ENCODE measurements at places on chromosomes 5 and 9.

DNA sequence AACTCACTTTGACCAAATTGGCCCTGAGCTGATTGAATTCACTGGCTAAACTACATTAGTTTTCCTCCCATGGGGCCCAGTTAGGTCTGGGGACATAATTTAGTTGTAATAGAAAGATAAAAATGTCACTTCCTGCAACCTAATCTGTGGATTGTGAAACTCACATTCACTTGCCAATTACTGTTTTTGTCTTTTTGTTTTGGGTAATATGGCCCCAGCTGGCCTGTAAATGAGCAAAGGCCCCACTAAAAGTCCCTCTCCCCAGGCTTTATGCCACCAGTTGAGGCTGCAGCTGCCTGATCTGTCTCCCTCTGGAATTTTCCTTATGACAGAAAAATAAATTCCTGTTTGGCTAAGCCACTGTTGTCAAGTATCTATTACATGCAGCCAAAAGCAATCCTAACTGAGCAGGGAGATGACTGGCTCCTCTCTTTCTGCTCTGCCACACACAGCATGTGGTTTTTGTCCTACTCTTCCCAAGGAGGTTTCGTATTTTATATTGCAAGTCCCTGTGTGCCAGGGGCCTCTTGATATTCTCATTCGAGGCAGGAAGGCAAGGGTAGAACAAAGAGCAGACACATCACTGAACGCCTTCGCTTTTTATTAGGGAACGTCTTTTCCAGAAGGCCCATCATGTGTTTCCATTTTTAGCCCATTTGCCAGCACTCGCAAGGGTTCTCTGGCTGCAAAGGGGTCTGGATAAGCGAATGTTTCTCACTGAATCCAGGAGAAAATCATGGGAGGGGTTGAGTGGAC lies 24.1 kb upstream of the SLC25A48 start:
- no peak for DNase-seq

DNA sequence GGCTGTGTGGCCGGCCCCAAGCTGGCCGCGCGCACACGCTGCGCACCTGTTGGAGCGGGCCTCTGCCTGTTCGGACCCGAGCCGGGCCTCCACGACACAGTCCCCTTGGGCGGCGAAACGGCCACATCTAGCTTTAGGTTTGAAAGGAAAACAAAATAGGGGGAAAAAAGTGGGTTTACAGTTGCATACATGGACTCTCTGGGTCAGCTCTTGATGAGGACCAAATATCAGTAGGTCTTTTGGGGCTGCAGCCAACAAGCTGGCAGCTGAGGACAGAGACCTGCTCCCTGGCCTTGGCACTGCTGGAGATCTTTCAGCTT lies 20.7 kb downstream of the IGIP start:
- DNase-seq, result no peak

DNA sequence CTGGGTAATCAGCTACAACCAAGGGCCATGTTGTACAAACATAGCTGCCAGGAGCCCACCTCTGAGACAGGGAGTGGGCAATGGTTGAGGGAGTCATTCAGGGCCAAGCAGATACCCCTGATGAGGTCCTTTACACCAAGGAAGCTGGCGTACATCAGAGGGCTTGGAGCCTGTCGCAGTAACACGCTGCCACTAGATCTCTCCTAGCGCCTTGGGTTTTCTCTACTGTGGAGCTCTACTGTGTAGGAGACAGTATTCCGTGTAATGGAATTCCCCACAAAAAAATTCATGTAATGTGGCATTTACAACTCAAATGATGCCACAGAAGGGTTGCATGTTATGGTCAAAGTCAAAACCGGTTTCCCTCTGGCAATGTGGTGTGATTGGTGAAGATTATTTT lies 41.4 kb upstream of the CRB2 start:
- DNase-seq, result no peak

DNA sequence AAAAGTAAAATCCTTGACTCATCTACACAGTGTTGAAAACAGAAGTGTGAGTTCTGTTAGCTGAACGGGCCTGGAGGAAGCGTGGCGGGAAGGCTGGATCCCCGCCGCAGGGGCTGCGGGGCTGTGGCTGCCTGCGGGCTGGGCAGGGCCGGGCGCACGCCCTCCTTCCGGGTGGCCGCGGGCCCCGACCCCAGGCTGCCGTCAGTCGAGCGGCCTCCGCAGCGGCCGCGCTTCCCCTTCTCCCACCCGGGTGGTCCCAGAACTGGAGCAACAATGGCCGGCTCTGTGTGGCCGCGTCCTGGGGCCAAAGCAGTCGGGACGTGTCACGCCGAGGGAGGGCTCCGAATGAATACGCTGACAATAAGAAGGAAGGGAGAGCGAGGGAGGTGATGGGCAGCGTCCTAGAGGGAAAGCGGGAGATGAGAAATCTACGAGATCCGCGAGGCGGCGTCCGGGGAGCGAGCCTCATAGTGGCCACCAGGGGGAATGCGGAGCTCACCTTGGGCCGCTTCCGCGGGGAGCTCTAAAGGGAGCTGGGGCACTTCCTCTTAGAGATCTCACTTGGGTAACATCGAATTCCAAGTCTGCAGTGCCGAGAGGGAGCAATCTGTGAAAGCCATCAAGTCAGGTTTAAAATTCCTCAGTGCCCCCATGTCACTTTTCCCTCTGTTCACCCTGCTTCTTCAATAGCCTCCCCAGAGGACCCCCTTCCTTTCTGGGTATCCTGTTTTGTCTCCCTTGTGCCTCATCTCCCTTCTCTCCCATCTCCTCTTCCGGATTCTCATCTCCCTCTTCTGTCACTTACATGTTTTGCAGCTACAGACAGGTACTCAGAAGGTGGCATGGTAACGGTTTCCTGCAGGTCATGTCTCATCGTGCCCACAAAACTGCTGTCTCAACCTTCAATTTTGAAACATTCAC lies 83.9 kb downstream of the SLC1A3 start:
- DNase-seq, result peak; percentile 76

DNA sequence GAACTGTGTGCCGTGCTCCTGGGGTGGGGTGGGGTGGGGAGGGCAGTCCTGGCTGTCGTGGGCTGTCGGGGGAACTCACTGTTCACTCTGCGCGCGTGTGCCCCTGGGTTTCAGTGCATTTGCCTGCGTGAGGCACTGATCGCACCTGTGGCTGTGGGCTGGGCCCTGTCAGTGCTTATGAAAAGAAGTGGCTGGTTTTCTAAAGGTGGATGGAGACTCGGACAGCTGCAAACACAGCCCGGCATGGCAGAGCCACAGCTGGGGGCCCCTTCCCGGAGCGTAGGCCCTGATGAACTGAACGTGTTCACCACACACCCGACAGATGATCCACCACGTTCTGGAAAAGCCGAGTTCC lies 42.7 kb downstream of the NKD2 start:
- no peak for DNase-seq

DNA sequence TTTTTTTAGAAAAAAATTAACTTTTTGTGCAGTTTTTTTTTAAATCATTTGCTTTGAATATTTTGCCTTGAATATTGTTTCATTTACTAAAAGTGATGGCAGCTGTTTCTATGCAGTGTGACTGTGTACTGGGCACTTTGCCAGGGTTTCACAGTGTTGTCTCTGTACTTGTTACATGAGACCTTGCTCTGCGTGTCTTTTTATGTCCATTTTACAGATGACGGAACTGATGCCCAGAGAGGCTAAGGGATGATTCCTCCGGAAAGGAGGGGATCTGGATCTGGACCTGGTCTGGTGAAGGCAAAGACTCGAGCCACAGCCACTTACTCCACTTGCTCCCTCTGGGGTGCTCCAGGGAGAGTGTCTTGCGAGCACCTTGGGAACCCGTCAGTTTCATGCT lies 124.8 kb upstream of the PTCH1 start:
- DNase-seq, result no peak

DNA sequence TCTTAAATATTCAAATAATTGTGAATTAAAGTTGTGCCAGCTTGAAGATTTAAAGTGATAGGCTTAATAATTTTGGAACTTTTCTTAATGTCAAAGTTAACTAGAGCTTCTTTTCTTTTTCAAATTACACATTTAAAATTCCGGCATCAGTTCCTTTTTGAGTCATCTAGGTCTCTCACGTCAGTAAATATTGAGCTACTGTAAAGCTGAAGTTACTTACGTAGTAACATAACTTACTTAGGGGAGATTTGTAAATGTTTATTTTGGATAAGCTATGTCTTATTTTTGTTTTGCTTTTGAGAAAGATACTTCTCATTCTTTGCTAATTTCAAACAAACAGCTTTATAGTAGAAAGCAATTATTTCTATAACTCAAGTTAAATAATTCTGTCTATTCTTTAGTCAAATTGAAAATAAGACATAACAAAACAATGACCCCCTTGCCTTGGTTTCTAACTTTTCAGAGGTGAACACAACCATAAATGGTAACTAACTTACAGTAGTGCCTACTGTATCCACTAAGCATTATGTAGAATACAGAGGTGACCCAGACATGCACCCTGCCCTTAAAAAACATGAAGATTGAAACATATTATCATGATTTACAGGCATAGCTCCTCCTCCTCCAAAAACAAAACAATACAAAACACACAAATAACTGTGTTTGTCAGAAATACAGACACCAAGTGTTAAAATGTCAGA lies 29.8 kb downstream of the CD274 start:
- no peak for DNase-seq

DNA sequence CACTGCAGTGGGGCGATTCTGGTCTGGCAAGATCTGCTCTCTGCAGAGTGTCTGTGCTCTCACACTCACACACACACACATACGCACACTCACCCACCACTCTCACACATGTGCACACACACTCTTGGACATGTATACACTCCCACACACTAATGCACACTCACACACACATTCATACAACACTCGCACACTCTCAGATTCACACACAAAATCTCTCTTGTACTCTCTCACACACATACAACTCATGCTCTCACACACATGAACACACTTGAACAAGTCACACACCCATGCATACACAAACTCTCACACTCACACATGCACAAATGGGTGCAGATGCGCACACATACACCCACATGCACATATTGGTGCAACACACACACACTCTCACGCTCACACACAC lies 31.7 kb downstream of the TMEM174 start:
- no peak for DNase-seq

Measured in activated CD8-positive, alpha-beta T cell treated with anti-CD3 and anti-CD28 coated beads, Interleukin-2, amount 10 ng/mL, durations not matched to agents 7 days and 5 days (primary cell).